NCI-H1092 (cell line): ENCODE measurements at places on chromosomes 5 and 9.

DNA sequence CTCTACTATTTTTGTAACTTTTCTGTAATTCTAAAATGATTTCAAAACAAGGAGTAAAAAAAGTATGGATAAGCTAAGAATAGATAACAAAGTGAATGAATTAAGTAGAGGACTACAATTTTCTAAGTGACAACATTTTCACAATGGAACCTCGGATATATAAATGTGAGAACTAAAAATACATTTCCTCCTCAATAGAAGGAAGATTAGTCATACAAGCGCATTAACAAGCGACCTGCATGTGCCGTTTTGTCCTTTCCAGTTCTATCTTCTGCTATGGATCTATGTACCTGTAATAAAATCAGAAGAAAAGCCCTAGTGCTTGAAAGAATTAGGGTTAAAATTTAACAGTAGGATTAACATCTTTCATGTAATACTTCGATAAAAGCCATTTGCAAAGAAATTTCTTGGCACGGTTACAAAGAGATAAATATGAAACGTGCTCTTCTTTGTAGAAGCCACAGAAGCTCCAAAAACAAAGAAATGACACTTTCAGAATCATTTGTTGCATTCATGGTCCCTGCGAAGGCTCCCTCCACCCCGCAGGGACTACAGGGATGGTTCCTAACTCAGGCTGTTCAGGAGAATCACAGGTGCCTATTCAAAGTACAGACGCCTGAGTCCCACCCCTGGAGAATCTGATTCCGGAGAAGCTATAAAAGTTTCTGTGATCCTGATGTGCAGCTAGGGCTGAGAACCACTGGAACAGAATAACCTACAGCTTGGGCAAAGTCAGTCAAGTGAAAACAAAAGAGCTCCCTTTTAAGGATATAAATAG, 216.6 kb upstream of the EFNA5 start:
- no peak for DNase-seq

GRCh38 chr5:159106569-159107282, 7.0 kb upstream of the EBF1 start:
- DNase-seq, result peak; percentile 33

DNA sequence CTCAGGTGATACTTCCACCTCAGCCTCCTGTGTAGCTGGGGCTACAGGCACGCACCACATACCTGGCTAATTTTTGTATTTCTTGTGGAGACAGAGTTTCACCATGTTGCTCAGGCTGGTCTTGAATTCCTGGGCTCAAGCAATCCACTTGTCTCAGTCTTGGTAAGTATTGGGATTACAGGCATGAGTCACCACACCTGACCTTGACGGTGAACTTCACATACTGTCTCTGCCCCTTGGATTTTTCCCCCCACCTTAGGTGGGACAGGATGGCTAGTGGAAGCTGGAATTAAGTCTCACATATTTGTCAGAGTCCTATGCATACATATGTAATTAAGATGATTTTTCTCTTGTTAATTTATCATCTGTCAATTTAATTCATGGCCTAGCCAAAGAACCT, 20.9 kb upstream of the RFK start:
- DNase-seq, result no peak

- DNase-seq, result no peak
These were observed 8.3 kb upstream of the CXXC5 start for GRCh38 chr5:139639619-139640380.

DNA sequence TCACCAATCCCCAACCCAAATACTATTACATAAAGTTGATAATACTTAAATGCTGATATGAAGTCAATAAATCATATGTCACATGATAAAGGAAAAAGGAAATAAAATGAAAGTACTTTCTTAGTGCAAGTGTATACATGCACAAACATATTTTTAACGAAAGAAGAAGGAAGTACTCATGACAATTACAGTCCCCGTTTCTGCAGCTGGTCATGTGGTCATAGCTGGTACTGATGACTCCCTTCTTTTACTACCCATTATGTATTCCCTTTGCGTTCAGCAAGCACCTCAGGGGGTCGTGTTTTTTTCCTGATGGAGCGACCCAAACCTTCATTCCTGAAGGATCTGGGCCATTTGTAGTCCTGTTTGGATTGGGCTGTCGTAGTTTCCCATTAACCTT, 27.3 kb downstream of the CENPP start:
- no peak for DNase-seq

GRCh38 chr5:120919017-120919416, 454.9 kb downstream of the PRR16 start:
- no peak for DNase-seq

- DNase-seq, result no peak
These were observed 30.2 kb upstream of the PITX1 start for GRCh38 chr5:135064235-135064570.

- no peak for DNase-seq
These were observed 234.4 kb upstream of the GAS1 start for GRCh38 chr9:87181670-87182069.

GRCh38 chr5:123209502-123210027, 120.5 kb downstream of the PRDM6 start:
- DNase-seq, result no peak

- DNase-seq, result no peak
These were observed 77.5 kb downstream of the STARD4 start for GRCh38 chr5:111434800-111435199.

DNA sequence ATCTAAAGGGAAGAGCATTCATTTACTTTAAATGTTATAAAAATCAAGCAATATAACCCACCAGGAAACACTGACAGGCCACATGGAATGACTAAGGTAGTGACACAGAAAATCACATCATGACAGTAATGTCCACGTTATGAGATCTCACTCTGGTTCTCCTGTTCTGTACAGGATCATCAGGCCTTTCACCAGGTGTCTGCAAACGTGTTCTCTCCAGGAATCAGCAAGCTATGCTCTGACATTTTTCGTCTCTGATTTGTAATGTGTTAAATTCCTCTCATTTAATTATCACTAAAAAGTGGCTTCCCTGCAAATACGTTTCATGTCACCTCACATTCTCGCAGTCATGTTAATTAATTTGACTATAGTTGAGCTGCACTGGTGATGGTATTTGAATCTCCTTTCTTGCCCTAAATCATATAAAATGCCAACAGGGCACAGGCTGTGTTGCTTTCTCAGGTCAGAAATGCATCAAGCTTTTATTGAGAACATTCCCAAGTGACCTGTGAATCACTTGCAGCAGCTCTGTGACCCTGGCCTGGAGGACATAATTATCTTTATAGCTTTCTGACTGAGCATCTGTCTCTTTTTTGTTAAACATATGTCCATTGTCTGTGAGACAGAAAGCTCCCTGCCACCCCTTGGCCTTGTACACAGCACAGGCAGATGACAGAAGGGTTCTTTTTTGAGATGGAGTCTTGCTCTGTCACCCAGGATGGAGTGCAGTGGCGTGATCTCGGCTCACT, 196.2 kb downstream of the DIRAS2 start:
- DNase-seq, result no peak

- DNase-seq, result no peak
These were observed 41.9 kb upstream of the PLPP6 start for GRCh38 chr9:4620057-4620765.

DNA sequence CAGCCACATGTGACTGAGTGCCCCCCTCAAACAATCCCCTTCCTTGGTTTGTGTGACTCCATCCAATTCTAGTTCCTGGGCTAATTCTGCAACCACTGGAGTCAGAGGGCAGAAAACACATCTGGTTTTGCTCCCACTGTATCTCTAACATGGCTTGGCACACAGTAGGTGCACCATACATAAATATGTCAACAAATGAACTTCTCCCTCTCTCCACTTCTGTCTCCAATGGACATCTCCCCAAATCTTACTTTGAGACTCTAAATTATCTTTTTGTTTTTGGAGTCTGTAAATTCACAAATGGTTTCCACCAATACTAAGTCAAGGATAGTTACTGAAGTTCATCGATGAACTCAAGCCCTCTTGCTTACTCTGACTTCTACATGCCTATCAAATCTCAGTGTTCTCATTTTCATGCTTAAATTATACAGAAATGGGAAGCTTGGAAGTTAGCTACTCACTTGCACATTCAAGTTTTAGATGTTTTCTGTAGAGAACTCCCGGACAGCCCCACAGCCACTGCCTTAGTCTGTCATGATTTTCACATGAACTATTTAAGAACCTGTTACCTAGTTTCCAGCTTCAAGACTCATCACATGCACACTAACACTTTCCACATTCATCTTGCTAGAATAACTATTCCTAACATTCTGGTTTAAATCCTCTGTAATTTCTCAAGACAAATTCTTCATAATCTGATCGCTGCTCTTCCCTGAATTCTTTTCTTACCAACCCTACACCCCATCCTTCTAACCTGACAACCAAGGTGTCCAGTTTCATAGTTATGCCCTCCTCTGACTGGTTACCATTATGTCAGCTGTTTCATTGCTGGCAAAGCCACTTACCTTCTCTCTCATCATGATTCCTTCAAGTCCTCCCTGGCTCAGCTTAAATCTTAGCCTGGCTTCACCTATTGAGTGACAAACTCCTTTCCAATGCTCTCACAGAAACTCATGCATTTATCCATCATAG, 6.0 kb downstream of the RPL37 start:
- no peak for DNase-seq

DNA sequence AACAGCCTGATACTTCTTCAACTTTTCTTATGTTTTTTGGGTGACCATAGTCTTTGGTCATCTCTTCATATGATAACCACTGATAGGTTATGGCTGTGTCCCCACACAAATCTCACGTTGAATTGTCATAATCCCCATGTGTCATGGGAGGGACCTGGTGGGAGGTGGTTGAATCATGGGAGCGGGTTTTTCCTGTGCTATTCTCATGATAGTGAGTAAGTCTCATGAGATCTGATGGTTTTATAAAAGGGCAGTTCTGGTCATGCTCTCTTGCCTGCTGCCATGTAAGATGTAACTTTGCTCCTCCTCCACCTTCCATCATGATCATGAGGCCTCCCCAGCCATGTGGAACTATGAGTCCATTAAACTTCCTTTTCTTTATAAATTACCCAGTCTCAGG, 8.7 kb downstream of the RHOBTB3 start:
- no peak for DNase-seq

GRCh38 chr9:103431809-103432208, 436.7 kb downstream of the CYLC2 start:
- DNase-seq, result no peak

GRCh38 chr5:100846772-100847171, 56.3 kb downstream of the ST8SIA4 start:
- DNase-seq, result no peak

- no peak for DNase-seq
These were observed 1.0 kb upstream of the TLE1 start for GRCh38 chr9:81690251-81690851.

DNA sequence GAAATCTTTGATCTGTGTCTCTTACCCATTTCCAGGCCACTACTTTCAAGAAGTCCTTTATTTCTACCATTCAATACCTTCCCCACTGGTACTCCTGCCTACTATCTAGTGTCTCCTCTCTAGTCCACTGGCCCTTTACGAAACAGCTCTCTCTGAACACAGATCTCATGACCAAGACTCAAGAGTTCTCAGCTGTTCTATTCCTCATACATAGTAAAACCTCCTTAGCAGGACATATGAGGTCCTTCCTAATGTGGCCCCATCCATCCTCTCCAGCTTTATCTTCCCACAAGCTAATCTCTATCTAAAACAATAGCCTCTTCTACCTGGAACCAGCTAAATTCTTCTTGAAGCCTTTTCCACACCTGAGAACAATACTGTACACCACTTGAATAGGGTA, 2.6 kb downstream of the TEX10 start:
- DNase-seq, result no peak

- no peak for DNase-seq
These were observed 136.9 kb downstream of the UGCG start for GRCh38 chr9:112033237-112034215.

DNA sequence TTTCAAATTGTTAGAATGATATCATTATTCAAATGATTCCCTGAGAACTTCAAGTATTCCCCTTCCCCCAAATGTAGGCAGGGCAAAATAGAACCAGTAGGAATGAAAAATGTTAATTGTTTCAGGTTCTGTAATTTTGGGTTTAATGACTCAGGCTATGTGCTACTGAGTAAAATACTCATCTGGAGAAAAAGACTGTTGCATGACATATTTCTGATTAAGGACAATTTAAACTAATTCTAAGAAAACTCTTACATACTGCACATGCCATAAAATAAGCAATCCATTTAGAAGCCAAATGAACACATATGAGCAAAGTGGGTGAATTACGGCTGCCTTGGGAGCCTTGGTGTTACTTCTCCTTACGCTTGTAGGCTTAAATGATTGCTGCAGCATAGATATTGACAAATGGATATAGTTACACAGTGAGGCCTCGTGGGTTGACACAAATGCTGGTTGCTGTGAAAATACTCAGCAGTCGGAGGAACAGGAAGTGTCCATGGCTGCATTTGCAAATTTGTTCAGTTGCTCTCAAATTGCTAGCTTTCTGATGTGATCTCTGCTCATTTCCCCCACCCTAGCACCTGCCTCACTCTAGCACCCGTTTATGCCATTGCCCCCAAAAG, 174.9 kb upstream of the DMAC1 start:
- DNase-seq, result no peak

GRCh38 chr9:105850852-105851500, 156.6 kb downstream of the TMEM38B start:
- DNase-seq, result no peak

GRCh38 chr5:103793595-103794182, 231.1 kb upstream of the NUDT12 start:
- DNase-seq, result no peak

GRCh38 chr5:135223891-135224625, 175.0 kb downstream of the MACROH2A1 start:
- no peak for DNase-seq

DNA sequence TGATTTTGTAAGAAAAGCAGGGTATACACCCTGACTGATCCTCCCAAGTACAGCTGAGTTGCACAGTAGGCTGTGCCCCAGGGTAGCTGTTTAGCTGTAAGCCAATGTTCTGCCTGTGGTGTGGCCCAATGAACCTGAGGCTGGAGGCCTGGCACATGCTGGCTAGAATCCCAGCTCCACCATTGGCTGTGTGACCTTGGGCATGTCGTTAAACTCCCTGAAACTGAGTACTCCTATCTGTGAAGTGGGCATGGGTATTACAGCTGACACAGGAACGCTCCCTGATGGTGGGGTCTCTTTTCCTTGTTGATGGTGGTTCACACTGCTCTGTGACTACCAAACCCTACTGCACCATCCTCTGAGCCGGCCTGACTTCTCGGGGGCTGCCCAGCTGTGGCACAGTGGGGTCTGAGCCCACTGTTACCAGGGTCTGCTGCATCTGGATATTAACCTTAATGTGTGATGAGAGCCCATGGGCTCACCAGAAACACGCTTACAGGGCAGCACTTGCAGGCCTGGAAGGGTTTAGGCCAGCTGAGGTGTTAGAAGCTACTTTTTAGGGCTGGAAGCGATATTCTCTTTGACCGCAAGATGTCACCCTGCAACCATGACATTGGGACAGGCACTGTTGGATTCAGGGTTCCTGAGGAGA, 7.0 kb upstream of the GADD45G start:
- DNase-seq, result peak; percentile 46

- no peak for DNase-seq
These were observed 42.0 kb downstream of the PIP5K1B start for GRCh38 chr9:68747043-68747533.

DNA sequence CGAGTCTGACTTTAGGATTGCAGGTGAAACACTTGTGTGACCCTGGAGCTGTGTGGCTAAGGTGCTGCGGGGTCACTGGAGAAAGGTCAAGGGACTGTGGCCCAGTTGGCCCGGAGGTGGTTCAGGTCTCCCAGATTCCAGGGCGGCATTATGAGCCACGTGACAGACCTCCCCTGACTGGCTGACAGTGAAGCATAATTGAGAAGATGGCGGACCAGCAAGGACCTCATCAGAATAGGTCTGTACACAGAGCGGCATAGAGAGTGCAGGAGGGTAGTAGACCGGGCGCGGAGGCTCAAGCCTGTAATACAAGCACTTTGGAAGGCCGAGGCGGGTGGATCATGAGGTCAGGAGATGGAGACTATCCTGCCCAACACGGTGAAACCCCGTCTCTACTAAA, 815 bp upstream of the ODF2 start:
- DNase-seq, result no peak
